ENCODE measurements at places on chromosomes 12 and 14.

DNA sequence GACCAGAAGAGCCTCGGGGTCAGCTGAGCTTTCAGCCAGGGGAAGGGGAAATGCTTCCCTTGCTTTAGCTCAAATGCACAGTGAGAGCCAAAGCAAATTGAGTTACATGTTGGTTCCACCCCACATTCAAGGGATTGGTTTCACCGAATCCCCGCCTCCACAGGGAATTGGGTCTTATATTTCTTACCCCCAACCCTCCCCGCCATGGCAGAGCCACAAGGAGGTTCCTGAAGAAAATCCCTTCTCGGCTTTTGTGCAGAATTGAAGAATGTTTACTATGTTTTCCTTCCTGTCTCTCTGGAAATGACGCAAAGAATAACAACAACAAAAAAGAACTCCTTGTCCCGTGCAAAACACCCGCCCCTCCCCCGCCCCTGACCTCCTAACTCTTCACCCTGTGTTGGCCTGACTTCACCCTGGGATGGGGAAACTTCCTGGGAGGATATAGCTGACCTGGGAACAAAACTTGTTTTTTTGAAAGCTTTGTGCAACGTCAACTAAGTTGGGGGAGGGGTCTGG lies 21.9 kb upstream of the CIPC start:
- DNase-seq: no peak

DNA sequence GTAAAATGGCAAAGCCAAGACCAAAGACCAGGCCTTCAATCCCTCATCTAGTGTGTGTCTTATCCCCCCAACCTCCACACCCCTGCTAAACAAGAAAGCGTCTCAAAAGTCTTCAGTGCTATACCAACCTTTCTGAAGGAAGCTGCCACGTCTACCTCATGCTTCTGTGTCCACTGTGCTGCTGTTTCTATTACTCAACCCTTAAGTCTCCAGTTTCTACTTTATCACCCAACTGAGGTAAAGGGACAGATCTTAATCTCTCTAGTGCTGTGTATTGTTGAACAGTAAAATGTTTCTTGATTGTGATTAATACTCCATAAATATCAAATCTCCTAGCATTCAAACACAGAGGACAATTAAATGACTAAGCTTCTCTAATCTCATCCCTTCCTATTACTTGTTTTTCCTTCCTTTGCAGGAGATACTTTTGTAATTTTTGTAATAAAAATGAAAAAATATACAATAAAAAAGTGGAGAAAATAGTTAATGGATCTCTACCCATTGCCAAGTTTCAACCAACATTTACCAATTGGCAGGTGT lies 23.3 kb downstream of the BTBD7 start:
- no peak for DNase-seq

DNA sequence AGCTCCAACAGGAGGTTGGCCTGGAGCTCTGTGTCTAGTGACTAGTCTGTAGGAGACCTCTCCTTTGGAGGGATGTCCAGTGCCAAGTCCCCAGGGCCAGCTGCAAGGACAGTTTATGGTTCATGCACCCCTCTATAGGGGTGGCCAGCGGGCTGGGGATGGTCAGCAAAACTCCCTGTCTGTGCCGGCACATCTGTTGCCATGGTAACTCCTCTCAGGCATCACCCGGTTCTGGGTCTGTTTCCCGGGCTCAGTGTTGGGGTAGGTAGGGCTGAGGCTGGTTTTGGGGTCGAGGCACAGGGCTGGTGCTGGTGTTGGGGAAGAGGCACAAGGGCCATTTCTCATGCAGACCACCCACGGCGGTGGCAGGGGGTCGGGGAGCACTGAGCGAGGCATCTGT lies 196.8 kb downstream of the RBM19 start:
- no peak for DNase-seq

DNA sequence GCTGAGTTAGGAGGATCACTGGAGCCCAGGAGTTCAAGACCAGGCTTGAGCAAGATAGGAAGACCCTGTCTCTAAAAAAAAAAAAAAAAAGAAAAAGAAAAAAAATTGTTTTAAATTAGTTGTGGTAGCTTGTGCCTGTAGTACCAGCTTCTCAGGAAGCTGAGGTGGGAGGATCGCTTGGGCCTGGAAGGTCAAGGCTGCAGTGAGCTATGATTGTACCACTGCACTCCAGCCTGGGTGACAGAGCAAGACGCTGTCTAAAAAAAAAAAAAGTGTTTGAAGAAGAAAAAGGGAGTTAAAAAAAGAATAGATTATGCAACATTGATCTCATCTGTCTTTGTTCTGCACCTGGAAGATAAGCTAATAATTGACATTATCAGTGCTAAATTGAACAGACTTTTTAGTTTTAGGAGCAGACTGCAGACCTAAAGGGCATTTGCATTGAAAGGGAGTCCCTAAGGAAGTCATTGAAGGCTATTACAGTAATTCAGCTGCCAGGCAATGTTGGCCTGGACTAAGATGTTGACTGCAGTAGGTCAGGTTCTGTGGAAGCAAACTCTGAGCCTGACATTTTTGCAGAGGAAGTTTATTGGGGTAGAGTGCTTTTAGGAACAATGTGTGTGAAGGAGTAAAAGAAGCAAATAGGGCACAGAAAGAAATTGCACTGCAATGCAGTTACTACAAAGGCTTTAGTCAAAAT lies 215.8 kb downstream of the PCNX1 start:
- no peak for DNase-seq

DNA sequence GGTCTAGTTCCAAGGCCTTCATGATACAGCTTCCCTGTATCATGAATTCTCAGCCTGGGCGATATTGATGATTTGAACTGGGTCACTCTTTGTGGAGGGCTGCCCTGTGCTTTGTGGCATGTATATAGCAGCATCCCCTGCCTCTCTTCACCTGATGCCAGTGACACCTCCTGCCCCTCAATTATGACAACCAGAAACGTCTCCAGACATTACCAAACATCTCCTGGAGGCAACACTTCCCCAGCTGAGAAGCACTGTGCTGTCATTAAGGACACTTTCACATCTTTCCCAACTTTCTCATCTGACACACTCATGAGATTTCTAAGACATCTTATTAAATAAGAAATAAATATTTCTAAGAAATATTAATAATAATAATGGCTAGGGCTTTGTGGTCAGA lies 315.3 kb downstream of the BCL11B start:
- DNase-seq: no peak

GRCh38 chr14:68124050-68124449 lies 304.5 kb downstream of the RAD51B start:
- DNase-seq: no peak

- DNase-seq: no peak
Observed at GRCh38 chr12:78580296-78580695, 284.3 kb upstream of the SYT1 start.

GRCh38 chr14:89252887-89253532 lies 164.0 kb downstream of the FOXN3 start:
- DNase-seq: no peak

DNA sequence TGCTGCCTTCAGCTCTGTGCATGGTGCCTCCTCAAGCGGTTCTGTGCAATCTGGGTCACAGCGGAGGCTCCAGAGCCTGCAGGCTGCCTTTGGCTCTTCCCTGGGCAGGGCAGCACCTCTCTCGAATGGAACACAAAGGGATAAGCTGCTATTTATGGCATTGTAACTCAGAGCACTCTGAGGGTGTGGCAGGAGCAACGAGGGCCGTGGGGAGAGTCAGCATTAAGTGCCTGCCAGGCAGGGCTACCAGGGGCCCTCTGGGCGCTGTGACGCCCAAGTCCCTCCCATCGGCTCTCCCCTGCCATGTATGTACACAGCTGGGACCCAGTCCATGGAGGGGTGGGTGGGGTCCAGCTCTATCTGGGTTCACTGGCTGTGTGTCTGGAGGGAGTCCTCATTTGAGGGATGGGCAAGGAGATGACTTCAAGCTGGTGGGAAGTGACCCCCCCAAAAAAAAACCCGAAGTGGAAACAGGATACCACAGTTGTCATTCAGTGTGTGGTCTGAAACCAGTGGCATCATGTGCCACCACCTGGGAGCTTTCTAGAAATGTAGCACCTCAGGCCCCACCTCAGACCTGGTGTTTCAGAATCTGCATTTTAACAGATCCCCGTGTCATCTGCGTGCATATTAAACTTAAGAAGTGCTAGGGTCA lies 44.0 kb upstream of the OAS1 start:
- DNase-seq: no peak

DNA sequence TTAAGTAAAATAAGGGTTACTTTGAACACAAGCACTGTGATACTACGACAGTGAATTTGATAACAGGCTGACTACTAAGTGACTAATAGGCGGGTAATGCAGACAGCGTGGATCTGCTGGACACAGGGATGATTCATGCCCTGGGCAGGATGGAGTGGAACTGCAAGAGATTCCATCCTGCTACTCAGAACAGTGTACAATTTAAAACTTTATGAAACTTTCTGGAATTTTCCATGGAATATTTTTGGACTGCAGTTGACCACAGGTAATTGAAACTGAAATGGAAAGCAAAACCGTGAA lies 46.0 kb downstream of the YEATS4 start:
- DNase-seq: no peak

DNA sequence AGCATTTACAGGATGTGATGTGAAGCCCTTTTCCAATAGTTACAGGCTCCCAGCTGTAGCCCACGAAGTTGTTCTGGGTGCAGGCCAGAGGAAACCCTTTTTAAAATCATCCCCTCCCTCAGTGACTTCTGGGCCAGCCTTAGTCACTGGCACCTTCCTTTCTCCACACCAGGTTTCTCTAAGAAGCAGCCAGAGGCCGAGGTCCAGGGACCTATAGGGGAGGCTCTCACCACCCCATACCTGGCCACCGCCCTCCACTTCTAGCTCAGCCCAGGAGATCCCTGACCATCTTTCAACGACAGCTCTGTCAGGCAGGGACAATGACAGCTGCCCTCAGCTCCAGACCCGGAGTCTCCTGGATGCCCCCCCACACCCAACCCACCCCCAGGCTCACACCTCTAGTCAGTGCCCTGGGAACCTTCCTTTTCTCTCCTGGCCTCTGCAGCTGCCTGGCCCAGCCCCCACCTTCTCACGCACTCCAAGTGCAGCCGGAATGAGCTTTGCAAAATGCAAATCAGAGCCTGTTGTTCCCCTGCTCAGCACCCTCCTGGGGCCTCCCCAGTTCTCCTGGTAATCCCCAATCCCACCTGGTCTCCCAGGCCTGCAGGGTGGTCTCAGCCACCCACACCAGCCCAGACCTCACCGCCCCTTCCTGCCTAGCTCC lies 46.7 kb downstream of the TESC start:
- DNase-seq: no peak

DNA sequence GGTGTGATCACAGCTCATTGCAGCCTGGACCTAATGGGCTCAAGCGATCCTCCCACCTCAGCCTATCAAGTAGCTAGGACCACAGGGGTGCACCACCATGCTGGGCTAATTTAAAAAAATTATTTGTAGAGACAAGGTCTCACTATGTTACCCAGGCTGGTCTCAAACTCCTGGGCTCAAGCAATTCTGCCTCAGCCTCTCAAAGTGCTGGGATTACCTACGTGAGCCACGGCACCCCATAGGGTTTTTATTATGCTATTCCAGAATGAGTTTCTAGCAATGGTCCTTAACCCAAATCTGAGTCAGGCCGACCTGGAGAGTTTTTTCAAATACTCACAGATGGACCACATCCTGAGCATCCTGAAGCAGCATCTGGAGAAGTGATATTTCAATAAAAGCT lies 159.8 kb downstream of the CPNE8 start:
- no peak for DNase-seq

DNA sequence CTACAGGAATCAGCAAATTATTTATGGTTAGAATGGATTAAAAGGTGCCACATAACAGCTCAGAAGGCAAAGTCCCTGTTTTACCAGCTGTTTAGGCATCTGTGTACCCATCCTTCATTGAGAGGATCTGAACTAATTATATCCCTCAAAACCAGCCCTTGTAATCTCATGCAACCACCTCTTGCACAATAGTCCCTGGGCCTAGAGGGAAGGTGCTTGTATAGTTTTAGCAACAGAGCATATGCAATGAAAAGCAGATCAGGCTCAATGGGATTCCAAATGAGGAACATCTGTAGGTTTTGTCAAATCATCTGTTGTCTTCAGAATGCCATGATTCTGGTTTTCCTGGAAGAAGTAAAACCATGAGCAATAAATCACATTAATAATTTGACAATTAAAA lies 26.0 kb upstream of the GLIPR1L2 start:
- DNase-seq: no peak

GRCh38 chr14:68278576-68279436 lies 459.2 kb downstream of the RAD51B start:
- DNase-seq: no peak

DNA sequence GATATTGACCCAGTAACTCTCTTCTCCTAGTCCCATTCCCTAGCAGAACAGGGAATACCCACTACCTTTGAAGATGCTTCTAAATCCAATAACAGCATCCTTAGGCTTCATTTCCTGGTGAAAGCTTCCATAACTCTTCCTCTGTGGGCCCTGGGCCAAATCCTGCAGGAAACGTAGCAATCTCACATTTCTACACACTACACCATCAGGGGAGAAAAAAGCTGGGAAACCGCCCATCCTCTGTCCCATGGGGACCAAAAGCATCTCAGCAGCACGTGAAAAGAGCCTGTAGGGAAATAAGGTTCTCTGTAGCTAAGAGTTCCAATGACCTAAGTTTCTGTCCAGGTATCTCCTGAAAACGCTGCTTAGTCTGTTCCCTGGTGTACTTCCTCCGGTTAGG lies 340.2 kb downstream of the DPF3 start:
- no peak for DNase-seq

GRCh38 chr12:12436831-12437345 lies 80.0 kb downstream of the BORCS5 start:
- DNase-seq: no peak

DNA sequence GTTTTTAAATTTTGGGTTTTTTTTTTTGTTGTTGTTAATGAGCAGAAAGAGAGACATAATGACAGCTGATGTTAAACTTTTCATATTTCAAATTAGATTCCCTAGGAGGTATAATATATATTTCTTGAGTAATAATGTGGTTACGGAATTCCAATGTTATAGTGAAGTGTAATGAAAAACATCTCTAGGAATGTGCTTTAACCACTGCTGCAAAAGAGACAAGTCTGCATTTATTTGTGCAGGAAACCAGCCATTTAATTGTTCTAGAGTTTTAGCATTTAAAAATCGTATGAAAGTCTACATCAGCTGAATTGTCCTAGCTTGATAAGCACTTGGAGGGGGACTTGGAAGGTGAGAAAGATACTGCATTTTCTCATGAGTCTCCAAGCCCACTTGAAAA lies 14.3 kb downstream of the SERPINA10 start:
- no peak for DNase-seq

DNA sequence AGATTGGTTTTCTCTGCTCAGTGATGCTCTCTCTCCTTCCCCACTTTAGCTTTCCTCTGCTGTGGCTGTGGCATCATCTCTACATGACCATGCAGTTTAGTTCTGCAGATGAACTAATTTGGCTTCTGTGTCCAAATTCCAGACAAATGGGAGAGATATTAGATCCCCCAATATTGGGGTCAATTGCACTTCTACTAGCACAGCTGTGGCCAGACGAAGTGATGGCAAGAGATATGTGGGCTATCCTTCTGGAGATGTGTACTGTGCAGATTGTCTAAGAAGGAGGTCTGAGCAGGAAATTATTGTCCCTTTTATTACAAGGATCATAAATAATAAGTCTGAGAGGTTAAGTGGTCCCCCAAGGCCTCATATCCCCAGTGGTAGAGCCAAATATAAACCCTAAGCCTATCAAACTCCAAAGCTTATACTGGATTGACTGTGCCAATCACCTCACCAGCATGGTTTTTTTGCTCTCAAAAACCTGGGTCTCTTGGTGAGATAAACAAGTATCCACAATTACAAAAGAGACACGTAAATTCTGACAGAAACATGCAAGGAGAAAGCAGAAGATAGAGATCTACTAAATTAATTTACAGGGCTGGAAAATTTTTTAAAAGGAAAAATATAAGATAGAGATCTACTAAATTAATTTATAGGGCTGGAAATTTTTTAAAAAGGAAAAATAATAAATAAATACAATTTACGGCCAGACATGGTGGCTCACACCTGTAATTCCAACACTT lies 29.1 kb upstream of the GCH1 start:
- DNase-seq: no peak

Measured in natural killer cell treated with Interleukin-12 subunit alpha and Interleukin-12 subunit beta and Interleukin-15 and Interleukin-18, amount 100 ng/mL, for 72 hours (primary cell).